Cerebellum (tissue), 4 donors: ENCODE measurements at places on chromosomes 16 and 17. TPM values are rescaled to one million over a fixed set of nuclear protein-coding genes. Genes with fewer than 3 reads are reported as not detected.
A peak's percentile ranks its signal among the peaks of the same experiment; 100 is the strongest.

DNA sequence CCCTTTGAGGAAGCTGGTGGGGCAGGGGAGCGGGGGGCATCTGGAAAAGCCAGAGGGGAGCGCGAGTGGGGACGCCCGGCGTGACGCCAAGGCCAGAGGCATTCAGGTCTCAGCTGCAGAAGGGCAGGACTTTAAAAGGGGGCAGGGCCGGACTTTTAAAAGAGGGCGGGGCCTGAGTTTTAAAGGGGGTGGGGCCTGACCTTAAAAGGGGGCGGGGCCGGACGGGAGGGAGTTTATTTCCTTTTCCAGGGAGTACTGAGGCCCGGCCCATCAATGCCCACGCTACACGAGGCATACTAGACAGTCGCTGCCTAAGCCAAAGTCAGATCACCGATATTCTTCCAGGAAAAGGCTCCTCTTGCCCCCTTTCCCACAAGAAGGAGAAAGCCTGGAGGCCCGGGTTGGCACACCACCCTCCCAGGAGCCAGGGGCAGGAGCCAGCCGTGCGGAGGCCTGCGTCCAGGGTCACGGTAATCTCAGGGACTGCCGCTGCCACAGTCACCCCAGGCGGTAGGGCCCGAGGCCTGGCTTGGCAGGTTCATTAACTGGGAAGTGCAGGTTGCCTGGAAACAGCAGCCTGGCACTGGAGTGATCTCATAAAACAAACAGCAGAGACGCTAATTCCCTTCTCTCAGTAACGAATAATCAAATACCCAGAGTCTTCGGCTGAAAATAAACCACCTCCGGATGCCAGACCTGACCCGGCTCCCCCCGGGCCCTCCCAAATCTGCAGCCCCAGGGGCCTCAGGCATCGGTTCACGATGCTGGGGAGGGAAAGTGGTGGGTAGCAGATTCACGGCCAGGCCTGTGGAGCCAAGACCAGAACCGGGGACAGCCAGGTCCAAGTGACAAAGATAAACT lies 90.7 kb downstream of the TIMM22 start:
- no peak for DNase-seq

- no peak for DNase-seq
Measured at GRCh38 chr17:48492401-48493298, 38.2 kb downstream of the HOXB1 start.

- no peak for DNase-seq
Measured at GRCh38 chr17:75476271-75476671, 19.8 kb downstream of the TMEM94 start.

- no peak for DNase-seq
Measured at GRCh38 chr17:74623693-74624093, at the start of gene CD300E. Gene CD300E (minus strand): TSS chr17:74623738. CDS start chr17:74623621, 117 bp downstream.

DNA sequence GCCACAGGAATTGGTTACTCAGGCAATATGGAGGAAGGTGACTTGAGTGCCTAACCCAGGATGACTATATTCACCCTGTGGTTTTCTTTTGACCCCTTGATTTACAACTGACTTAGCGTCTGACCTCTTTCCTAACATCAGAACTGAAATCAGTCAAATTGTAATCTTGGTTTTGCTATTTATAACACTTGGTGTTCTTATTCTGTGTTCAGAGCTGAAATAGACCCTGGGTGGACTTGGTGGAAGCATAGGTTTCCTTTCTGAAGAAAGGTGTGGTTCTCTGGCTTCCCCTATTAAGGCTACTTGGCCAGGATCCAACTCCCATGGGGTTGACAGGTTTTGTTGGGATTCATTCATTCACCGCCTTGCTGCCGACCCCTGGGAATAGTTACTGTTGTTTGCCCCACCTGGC lies 80.8 kb downstream of the CLEC16A start:
- no peak for DNase-seq

GRCh38 chr17:45895969-45896785 lies 1.8 kb downstream of the MAPT start:
- DNase-seq, result no peak

- DNase-seq, result no peak
Measured at GRCh38 chr17:81990836-81991683, 13.6 kb downstream of the ASPSCR1 start.

GRCh38 chr17:2090804-2091534 lies 36.1 kb downstream of the HIC1 start:
- peak; percentile 50 for DNase-seq

- DNase-seq, result no peak
Measured at GRCh38 chr17:64497565-64498035, 746 bp upstream of the POLG2 start.

DNA sequence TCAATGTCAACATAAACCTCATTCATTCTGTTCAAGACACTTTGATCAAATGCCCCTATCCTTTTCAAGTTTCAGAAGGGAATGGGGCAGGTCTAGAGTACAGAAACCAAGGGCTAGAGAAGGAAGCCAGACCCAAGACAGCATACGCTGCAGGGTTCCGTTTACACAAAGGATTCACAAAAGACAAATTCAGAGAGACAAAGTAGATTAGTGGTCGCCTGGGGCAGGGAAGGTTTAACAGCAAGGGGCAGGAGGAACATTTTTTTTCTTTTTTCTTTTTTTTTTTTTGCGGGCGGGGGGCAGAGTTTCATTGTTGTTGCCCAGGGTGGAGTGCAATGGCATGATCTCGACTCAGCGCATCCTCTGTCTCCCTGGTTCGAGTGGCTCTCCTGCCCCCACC lies 19.9 kb upstream of the TRAP1 start:
- DNase-seq, result no peak

GRCh38 chr17:28992625-28993600 lies 12.9 kb downstream of the SEZ6 start:
- no peak for DNase-seq

DNA sequence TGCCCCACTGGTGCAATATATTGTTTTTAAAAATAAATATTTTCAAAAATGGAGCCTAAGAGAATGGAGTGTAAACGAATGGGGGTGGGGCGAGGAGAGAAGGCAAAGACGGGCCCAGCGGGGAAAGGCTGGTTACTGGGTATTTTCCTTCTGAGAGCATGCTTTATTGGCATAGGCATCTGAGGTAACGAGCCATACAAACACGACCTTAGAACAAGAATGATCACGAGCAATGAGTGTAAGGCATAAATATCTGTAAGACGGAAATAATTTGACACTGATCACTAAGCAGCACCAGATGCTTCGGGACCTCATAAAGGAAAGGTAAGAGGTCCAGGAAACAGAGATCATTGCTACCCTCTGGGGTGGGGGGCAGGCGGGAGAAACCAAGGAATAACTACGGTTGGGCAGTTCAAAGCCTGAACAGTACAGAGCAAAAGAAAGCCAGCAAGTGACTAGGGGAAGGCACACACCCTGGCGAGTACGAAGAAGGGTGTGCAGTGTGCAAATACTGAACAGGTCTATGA lies 959 bp downstream of the SSH2 start:
- peak; percentile 42 for DNase-seq

GRCh38 chr17:45676695-45677094 lies 107.4 kb upstream of the CRHR1 start:
- DNase-seq, result no peak

DNA sequence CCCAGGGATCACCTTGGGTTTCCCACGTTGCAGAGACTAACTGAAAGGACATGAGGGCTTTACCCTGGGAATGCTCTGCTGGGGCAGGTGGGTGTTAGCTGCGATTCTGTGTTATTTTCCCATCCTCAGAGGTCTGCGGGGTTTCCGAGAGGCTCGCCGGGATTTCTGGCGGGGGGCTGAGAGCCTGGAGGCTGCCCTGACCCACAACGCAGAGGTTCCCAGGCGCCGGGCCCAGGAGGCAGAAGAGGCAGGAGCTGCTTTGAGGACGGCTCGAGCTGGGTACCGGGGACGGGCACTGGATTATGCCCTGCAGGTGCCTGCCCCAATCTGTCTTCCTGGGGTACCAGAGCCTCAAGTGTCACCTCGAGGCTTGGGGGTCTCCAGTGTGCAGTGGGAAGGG lies 6.9 kb downstream of the ACAP1 start:
- DNase-seq, result no peak

DNA sequence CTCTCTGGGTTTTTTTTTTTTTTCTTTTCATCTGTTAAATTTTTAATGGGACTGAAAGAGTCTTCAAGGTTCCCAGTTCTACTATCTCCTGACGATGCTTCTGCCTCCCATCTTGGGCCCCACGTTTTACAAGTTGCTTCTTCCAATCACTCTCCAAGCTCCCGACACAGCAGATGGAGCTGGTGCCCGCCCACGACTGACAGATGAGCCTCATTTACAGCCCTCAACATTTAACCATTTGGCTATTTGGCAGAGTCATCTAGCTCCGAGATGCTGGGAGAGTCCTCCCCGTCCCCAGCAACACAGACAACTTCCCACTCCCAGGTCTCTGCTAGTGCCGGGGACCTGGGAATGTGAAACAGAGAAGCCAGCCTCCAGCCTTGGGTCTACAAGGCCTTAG lies 276.9 kb downstream of the SHISA9 start:
- no peak for DNase-seq

DNA sequence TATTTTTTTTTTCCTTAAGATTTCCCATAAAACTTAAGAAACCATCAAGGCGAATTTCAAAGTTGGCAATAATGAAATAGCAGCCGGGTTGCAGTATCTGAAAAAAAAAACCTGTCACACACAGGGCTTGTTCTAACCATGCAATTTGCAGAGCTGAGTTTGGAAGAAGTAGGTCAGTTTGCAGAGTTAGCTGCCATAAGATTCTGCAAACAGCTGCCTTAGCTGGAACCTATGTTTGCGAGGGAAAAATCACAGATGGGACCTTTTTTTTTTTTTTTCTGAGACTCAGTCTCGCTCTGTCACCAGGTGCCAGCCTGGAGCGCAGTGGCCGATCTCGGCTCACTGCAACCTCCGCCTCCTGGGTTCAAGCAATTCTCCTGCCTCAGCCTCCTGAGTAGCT lies 98.5 kb upstream of the HS3ST4 start:
- no peak for DNase-seq

- DNase-seq, result no peak
Measured at GRCh38 chr16:59881376-59881775, 1147.3 kb upstream of the GOT2 start.

DNA sequence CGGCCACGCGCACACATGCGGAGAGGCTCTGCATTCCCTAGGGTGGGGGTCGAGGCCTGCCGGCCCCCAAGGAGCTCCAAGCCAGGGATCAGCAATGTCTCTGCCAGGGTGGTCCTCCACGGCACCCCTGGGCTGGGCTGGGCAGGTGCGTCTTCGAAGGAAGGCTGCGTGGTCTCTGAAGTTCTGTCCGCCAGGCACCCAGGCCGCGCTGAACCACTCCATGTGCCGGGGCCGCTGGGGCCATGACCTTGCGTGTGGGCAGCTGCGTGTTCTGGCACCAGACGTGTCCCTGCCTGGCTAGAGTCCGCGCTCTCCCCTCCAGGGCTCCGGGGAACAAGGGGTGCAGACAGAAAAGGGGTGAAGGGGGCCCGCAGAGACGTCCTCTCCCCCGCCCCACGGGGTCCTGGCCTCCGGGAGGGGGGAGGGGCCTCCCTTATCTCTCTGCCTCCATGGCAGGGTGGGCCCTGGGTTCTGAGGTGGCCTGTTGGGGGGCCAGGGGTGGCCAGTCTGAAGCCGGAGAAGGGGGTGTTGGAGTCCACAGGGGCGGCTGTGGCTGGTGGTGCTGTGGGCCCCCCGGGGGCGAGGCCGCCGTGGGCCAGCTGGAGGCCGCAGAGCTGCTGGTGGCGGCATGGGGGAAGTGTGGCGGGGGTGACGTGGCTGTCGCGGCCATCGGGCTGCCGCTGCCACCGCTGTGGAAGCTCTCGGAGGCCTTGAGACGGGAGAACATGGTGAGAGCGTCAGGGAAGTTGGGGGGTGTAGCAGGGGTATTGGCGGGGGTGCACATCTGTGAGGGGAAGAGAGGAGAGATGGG lies 5.3 kb downstream of the UBALD1 start:
- no peak for DNase-seq

GRCh38 chr17:57945996-57946797 lies 9.0 kb downstream of the CUEDC1 start:
- no peak for DNase-seq

DNA sequence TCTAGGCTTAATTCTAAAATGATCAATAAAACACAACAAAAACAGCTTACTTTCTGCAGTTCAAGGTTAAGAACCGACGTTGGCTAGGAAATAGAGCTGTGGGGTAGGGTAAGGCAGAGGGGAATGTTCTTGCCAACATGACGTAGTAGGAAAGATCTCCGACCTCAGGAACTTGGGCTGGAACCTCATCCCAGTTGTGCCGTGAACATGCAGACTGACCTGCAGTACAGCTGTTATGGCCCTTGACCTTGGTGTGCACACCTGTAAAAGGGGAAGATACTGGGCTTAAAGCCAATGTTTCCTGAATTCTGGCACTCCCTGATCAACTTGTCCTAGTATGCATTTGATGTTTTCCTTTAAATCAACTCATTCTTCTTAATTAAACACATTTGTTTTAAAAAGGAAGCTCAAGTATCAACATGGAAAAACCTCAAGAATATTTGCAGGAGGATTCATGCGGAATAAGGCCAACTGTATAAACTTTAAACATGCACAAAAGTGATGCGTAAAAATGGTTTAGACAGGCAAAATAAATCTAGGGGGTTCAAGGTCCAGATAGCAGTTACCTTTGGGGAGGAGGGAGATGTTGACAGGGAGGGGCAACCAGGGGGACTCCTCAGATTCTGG lies 14.2 kb upstream of the SLC6A2 start:
- no peak for DNase-seq

GRCh38 chr16:82716361-82716855 lies 89.6 kb downstream of the CDH13 start:
- DNase-seq, result no peak

- no peak for DNase-seq
Measured at GRCh38 chr17:76264425-76264754, 758 bp upstream of the UBALD2 start.

DNA sequence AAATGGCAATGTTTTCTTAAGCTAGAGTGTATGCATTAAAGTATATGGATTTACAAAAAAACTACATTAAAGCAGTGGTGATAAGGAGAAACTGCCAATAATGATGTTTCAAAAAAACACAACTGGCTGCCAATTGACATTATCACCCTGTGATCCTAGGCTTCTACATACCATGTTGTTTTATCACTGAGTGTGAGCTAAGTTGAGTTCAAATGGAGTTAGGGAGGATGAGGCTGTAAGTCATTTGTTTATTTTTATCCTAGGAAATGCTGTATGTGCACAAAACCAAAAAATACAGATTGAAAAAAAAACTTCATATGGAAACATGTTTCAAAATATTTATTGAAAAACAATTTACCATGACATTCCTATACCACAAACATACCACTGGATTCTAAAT lies 22.9 kb downstream of the CHCT1 start:
- DNase-seq, result no peak

- no peak for DNase-seq
Measured at GRCh38 chr16:30458561-30459394, 13.1 kb upstream of the SEPHS2 start.

GRCh38 chr16:7745276-7745675 lies 412.6 kb downstream of the RBFOX1 start:
- no peak for DNase-seq

GRCh38 chr17:31295489-31295871 lies 1.6 kb downstream of the OMG start:
- no peak for DNase-seq

The CETP gene
- 1.2 TPM for total RNA-seq

The MT1X gene
- 6.0 TPM for total RNA-seq

The GAS7 gene
- 24.2 TPM for total RNA-seq

The SLC35G6 gene
- not detected for total RNA-seq

The OR2C1 gene
- 0.45 TPM for total RNA-seq

The MYADML2 gene
- total RNA-seq, result 0.36 TPM

The TMEM256 gene
- 36.0 TPM for total RNA-seq

The MRM3 gene
- total RNA-seq, result 14.2 TPM

The KRT24 gene
- not detected for total RNA-seq

The EVI2B gene
- 0.36 TPM for total RNA-seq

The GLIS2 gene
- total RNA-seq, result 3.2 TPM

The PER1 gene
- total RNA-seq, result 7.7 TPM

The ADAP2 gene
- 8.3 TPM for total RNA-seq

The NEK8 gene
- 2.2 TPM for total RNA-seq

The TRPV3 gene
- 0.36 TPM for total RNA-seq
